ENCODE measurements at places on chromosomes 13 and 19. TPM values are rescaled to one million over a fixed set of nuclear protein-coding genes. Genes with fewer than 3 reads are reported as not detected.

The C2CD4C gene
- total RNA-seq: 0.49 TPM

The ZNF350 gene
- total RNA-seq: 11.5 TPM

The MAP3K10 gene
- total RNA-seq: 4.5 TPM

The VSTM2B gene
- total RNA-seq: not detected

The NXNL1 gene
- total RNA-seq: not detected

The VSTM1 gene
- 1.7 TPM for total RNA-seq

The RNF113B gene
- not detected for total RNA-seq

The PTH2 gene
- not detected for total RNA-seq

The RUBCNL gene
- 3.9 TPM for total RNA-seq

The RNF126 gene
- 17.5 TPM for total RNA-seq

The ZNF441 gene
- 19.5 TPM for total RNA-seq

The CPB2 gene
- total RNA-seq: not detected

The MEF2B gene
- total RNA-seq: 0.49 TPM

The ZNF284 gene
- total RNA-seq: 3.7 TPM

The C19orf33 gene
- 18.3 TPM for total RNA-seq

The PBX4 gene
- 5.0 TPM for total RNA-seq

The CATSPERD gene
- total RNA-seq: not detected

The SYCN gene
- not detected for total RNA-seq

The CNMD gene
- total RNA-seq: 0.49 TPM

The CDX2 gene
- total RNA-seq: not detected

The SPC24 gene
- 11.5 TPM for total RNA-seq

The RNF225 gene
- total RNA-seq: 0.99 TPM

The CCDC97 gene
- 7.0 TPM for total RNA-seq

The WDR88 gene
- total RNA-seq: 0.10 TPM

The SYMPK gene
- total RNA-seq: 31.9 TPM

The KLK1 gene
- total RNA-seq: 7.9 TPM

The PEX11G gene
- total RNA-seq: 1.1 TPM

The CBY2 gene
- not detected for total RNA-seq

The ZNF135 gene
- 9.5 TPM for total RNA-seq

The PLVAP gene
- 10.9 TPM for total RNA-seq

The LIN37 gene
- 4.2 TPM for total RNA-seq

The RBM42 gene
- total RNA-seq: 21.8 TPM

The ZNF460 gene
- 95.8 TPM for total RNA-seq

The CEACAM4 gene
- total RNA-seq: 0.59 TPM

The NTN5 gene
- 0.30 TPM for total RNA-seq

The ZNF625 gene
- total RNA-seq: 14.9 TPM

The CYP4F2 gene
- total RNA-seq: 0.89 TPM

The RDH8 gene
- not detected for total RNA-seq

The MYO16 gene
- 1.7 TPM for total RNA-seq

The ATP4B gene
- not detected for total RNA-seq

The PPM1N gene
- total RNA-seq: 1.7 TPM

The C19orf38 gene
- total RNA-seq: 3.6 TPM

The ZNF491 gene
- 3.8 TPM for total RNA-seq

The GZMM gene
- 0.30 TPM for total RNA-seq

The PRR22 gene
- total RNA-seq: 0.30 TPM

The ZNF616 gene
- 12.9 TPM for total RNA-seq

The DKKL1 gene
- not detected for total RNA-seq

The JSRP1 gene
- 4.5 TPM for total RNA-seq

The DNAAF3 gene
- not detected for total RNA-seq

The TTC9B gene
- not detected for total RNA-seq

The MED25 gene
- 17.4 TPM for total RNA-seq

All from skin of body (tissue), 3 donors.